ENCODE measurements at places on chromosomes 11 and 22. TPM values are rescaled to one million over a fixed set of nuclear protein-coding genes. Genes with fewer than 3 reads are reported as not detected.
A peak's percentile ranks its signal among the peaks of the same experiment; 100 is the strongest.

The TMEM132A gene
- polyA plus RNA-seq = 25.2 TPM

GRCh38 chr22:47233316-47234243 lies 471.1 kb downstream of the TBC1D22A start:
- peaks cover 9% of the 10 kb centered on the region for H3K27me3 ChIP-seq
- H3K27ac ChIP-seq = no peak overlapping the region
- H3K4me3 ChIP-seq = no peak overlapping the region
- H3K36me3 ChIP-seq = no peaks in the 10 kb centered on the region
- no peak for DNase-seq
- H3K4me1 ChIP-seq = no peaks in the 10 kb centered on the region

DNA sequence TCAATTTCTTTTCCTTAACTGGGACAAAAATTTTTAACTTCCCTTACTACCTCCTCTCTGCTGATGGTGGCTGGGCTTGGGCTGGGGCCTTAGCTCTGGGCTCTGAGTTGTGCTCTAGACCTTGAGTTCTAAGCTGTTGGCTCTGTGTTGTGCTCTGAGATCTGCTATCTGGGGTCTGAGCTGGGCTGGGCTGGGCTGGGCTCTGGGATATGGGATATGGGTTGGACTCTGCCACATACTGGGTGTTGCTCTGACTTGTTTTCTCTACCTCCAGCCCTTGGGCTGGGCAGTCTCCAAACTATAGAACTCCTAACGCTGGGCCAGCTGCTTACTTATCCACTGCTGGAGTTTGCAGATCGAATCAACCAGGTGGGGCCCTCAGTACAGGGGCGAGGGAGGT lies 41.9 kb downstream of the DNHD1 start:
- H3K27me3 ChIP-seq = no peaks in the 10 kb centered on the region
- DNase-seq = peak; percentile 40
- no peak overlapping the region for H3K27ac ChIP-seq
- H3K4me3 ChIP-seq = no peak overlapping the region
- H3K4me1 ChIP-seq = no peaks in the 10 kb centered on the region

- H3K4me3 ChIP-seq = no peak overlapping the region
- no peak for DNase-seq
- no peak overlapping the region for H3K27ac ChIP-seq
Observed at GRCh38 chr11:27011560-27012233, 17.8 kb downstream of the FIBIN start.

GRCh38 chr11:126874276-126874675 lies 126.3 kb downstream of the KIRREL3 start:
- DNase-seq = no peak
- H3K27ac ChIP-seq = no peak overlapping the region
- H3K27me3 ChIP-seq = peaks cover 15% of the 10 kb centered on the region
- H3K36me3 ChIP-seq = no peaks in the 10 kb centered on the region

Measured in stomach (tissue), 19 donors.